ENCODE measurements at places on chromosomes 6 and 20.

DNA sequence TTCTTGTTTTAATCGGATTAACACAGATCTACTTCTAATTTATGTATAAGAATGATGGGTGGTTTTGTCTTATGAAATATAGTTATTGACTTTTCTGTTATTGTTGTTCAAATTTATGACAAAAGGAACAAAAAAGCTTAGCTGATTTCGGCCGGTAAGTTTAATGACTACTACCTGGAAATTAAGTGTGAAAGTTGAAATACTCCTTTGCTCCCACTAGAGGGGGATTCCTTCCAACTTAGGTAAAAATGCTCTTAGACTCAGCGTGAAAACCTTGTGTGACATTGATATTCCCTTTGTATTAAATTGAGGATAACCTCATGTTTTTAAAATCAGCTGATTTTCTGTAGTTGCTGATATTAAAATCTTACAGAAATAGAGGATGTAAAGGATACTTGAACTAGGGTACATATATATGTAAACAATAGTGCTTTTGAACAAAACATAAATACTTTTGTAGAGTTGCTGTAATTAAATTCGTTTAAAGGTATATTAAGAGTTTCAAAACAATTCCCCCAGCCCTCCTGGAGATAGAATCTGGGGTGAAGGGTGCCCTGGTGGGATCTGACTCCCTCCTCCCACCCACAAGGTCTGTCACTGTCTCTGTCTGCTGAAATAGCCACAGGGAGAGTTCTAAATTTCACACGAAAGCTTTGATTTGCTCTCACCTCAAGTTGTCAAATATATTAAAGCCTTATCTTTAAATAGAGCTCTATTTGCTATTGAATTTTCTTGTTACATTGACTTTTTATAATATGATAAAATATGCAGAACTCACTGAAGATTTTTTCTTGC lies 257.5 kb downstream of the ARID1B start:
- peak; percentile 68 for DNase-seq

DNA sequence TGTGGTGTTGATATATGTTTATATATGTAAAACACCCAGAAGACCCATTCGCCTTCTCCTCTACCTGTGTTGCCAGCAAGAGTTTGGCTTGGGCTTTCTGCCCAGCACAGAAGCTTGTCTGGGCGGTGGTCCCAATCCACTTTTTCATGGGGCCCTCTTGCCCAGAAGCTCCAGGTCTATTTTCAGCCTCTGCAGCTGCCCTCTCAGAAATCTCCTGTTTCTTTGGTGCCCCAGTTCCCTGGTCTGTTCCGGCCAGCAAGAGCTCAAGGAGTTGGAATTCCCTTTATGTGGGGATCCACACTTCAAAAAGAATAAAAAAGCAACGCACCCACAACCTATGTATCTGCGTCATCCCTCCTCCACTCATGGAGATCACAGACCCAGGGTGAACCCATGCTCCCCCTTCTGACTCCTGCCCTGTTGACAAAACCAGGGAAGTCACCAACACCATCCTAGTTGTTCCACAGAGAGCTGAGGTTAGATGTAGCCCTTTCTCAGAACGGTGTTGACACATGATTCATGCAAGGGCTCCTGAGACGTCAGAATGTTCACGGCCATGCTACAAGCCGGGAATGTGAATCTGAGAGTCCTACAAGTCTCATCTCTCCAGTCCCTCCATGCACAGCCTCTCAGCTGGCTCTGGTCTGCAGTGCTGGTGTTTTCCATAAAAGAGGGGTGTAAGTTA lies 156.8 kb upstream of the RIN2 start:
- no peak for DNase-seq

DNA sequence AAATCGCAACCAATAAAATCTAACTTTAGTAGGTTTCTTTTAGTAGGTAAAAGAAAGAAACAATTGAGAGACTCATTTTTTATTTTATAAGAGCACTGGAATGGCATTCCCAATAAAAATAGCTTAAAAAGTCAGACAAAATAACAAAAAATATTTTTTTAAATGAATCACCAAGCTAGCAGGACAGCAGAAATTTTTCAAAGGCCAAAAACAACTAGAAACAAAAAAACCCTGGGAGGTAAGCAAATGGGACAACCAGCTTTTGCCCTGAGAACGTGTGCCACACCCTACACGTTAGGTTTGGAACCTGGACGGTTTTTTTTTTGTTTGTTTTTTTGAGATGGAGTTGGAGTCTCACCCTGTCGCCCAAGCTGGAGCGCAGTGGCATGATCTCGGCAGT lies 19.6 kb downstream of the GPLD1 start:
- DNase-seq = no peak

DNA sequence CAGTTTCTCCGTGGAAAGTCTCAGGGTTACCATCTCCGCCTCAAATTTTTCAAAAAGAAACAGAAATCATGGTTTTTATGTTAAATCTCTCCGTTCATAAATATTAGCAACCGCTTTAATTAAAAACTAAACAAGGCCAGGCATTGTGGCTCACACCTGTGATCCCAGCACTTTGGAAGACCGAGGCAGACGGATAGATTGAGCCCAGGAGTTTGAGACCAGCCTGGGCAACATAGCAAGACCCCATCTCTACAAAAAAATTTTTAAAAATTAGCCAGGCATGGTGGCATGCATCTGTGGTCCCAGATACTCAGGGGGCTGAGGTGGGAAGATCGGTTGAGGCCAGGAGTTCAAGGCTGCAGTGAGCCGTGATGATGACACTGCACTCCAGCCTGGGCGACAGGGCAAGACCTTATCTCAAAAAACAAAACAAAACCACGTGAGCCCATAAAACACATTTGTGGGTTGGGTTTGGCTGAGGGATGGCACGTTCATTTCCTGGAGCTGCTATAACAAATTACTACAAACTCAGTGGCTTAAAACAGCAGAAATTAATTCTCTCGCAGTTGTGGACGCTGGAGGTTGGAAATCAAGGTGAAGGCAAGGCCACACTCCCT lies 223.2 kb downstream of the ZNF217 start:
- no peak for DNase-seq

GRCh38 chr6:111356551-111356950 lies 126.5 kb downstream of the REV3L start:
- no peak for DNase-seq

DNA sequence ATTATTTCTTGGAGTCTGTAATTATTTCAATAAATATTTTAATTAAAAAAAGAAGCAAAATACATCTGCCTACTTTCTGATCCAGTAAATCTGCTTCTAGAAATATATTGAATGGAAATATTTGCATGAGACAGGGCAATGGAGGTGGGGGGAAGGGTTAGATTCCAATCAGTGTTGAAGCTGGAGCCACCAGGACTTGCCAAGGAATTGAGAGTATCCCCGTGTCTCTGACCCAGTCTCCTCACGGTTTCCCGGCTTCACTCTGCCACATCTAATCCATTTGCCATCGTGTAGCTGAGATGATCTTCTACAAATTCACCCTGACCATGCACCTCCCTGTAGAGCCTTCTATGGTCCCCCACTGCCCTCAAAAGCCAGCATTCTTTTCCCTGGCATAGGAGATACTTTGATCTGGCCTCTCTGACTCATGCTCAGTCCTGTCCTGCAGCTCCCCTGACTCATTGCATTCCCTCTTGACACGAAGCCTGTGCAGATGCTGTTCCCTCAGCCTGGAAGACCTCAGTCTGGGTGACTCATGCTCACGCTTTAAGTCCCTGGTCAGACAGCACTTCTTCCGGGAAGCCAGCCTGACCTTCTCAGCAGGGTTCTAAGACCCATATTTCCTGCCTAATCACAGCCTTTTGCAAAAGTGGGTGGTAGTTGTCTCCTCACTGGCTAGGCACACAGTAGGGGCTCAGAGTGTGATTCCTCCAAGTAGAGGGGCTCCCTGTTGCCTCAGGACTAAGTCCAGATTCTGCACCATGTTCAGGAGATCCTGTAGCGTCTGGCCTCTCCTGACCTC lies 23.0 kb upstream of the FKBP1A start:
- DNase-seq = no peak

GRCh38 chr6:39453241-39453640 lies 130.7 kb upstream of the KCNK16 start:
- DNase-seq = no peak

All from NCI-H2171 treated with DMSO at 0.1 percent for 48 hours (cell line).